Urinary bladder (tissue), 4 donors: ENCODE measurements at places on chromosomes 3 and 15. TPM values are rescaled to one million over a fixed set of nuclear protein-coding genes. Genes with fewer than 3 reads are reported as not detected.

Gene GRAMD1C
- total RNA-seq: 14.3 TPM

Gene PLD1
- 43.3 TPM for total RNA-seq

DNA sequence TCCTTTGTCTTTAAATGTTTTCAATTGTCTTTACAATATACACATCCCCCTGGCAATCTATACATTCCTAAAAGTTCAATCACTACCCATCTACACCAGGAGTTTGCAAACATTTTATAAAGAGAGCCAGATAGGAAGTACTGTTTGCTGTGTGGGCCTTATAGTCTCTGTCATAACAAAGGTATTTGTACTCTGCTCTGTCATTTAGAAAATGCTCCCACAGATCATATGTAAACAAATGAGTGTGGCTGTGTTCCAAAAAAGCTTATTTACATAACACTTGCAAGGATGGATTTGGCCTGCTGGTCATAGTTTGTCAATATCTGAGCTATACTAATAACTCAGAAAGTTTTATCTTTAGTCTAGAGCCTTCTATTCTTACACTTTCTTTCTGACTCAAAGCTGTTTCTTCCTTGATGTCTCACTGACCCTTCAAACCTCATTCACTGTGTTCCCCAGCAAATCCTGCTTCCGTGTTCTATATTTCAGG, 511.9 kb downstream of the GBE1 start:
- DNase-seq: no peak

DNA sequence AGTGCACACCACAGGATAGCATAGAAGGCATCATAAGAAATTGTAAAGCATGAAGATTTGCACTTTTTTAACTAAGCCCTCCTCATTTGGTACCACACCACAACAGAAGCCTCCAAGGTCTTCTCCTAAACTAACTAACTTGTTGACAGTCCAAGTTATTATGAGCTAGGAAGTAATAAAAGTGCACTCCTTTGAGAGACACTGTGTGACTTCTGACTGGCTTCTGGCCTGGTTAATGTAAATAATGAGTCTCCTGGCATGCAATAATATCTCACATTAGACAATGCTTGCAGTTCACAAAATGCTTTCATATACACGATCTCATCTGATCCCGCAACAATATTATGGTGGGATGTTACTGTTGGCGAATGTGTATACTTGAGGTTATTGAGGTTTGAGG, 103.9 kb upstream of the SLC24A5 start:
- no peak for DNase-seq

- DNase-seq: no peak
These were observed 28.1 kb upstream of the SPRED1 start for GRCh38 chr15:38224486-38224885.
